ENCODE measurements at places on chromosomes 12 and 14.
A peak's percentile ranks its signal among the peaks of the same experiment; 100 is the strongest.

DNA sequence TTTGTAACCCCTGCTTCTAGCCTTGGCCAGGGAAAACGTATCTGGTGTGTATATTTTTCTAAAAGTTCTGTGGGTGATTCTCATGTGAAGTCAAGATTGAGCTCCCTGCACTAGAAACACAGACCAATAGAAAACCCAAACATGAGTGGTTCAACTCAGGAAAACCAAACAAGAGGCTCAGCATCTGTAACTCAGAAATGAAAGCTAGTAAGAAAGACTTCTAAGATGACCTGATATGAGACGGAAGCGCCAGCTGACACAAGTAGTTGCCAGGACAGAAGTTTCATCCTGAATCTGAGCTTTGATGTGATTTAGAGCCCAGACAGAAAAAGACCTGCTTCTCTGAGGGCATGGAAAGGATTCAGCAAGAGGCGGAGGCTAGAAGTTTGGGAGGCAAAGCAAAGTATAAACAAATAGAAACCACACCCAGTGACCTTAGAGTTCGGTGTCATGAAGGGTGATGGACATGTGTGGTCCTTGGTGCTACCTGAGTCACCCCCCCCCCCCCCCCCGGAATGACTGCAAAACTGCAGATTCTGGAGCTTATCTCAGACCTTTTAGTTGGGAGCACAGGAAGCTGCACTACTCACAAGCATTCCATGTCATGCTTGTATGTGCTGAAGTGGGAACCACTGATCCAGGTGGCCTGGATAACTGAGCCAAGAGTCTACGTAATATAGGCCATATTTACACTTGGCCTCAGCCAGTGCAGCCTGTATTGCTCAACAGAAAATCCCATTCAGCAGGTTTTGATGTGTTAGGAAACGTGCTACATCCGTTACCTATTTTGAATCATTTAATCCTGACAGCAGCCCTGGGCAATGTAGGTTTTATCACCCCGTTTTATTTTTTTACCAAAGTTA lies 191.3 kb downstream of the ANO6 start:
- DNase-seq: no peak

DNA sequence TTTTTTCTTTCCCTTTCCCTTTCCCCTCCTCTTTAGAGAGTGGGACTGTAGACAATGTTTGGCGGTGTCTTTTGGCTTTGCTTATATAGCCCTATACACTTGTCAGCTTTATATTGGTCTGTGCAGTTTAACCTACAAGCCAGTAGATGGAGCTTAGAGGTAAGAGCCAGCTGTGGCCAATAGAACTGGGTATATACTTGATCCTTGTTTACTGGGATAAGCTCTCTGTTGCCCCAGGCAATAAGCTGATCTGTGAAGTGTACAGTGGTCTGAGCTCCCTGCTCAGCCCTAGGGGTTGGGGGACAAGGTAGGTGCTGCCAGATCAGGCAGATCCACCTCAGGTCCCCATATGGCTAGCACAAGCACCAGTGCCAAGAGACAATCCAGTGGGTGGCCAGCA lies 434.1 kb downstream of the NOVA1 start:
- no peak for DNase-seq

DNA sequence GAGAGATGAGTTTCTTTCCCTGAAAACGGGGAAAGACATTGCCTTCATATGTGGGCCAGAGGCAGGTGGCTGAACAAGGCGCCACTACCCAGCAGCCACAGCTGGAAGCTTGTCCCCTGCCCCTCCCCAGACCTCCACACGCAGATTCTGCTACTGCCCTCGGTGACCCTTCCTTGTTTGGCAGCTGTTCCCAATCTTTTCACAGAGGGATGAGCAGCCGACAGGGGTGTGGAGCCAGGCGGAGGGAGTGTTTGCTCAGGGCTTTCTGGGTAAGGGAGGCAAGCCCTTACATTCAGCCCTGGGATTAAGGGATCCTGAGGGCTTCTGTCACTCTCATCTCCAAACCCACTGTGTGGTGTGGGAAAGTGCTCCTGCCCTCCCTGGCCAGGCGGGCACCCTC lies 4.5 kb upstream of the KRT4 start:
- no peak for DNase-seq

DNA sequence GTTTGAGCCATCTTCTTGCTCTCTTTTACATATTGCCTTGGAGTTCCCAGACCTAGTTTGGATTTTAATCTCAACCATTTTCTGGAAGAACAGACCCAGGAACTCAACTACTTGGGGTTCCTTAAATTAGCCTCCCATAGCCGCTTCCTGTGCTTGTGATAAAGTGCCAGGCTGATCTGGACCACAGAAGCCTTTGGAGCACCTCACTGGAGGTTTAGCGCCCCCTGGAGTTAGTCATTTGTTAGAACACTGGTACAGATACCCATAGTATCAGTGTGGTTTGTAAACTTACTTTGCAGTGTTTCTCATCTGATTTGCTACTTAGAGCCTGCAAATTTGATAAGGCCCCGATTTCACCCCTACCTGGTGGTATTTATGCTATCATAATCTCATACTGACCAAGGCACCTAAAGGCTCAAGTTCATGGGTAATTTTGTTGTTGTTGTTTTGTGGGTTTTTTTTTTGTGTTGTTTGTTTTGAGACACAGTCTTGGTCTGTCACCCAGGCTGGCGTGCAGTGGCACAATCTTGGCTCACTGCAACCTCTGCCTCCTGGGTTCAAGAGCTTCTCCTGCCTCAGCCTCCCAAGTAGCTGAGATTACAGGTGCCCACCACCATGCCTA lies 3.7 kb downstream of the UNC119B start:
- peak; percentile 88 for DNase-seq

DNA sequence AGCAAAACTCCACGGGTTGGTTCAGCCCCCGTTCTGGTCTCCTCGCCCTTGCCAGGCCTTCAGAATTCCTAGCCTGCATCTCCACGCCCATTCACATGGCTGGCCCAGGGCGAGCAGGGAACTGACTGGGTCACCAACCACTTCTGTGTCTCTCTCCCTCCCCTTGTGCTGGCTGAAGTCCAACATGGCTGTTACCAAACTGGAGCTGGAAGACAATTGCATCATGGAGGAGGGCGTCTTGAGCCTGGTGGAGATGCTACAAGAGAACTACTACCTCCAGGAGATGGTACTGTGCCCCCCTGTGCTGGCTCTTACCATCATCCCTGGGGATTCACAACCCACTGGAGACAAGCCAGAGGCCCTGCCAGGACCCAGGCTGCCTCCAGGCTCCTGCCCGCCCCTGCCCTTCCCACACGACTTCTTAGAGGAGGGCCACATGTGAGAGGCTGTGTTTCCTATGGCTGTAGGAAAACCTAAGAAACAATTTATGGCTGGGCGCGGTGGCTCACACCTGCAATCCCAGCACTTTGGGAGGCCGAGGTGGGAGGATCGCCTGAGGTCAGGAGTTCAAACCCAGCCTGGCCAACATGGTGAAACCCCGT lies 9.9 kb downstream of the LRRC74A start:
- no peak for DNase-seq

- no peak for DNase-seq
These were observed 23.4 kb upstream of the RAB35 start for GRCh38 chr12:120139958-120140357.

DNA sequence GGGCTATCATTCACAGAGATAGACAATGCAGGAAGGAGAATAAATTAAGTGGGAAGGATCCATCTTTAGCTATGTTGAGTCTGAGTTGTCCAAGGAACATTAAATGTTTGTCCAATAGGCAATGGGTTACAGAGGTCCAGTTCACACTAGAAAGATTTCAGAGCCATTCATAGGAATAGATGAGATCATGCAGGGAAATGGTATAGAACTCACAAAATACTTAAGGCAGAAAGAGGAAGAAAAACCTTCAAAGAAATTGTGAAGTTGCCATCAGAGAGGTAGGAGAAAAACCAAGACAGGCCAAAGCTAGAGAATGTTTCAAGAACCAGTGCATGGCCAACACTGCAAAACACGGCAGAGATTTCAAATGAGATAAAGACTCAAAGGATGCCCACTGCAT lies 94.1 kb downstream of the PHLDA1 start:
- DNase-seq: no peak

GRCh38 chr14:60720962-60721325 lies 3.2 kb downstream of the SIX4 start:
- DNase-seq: no peak

DNA sequence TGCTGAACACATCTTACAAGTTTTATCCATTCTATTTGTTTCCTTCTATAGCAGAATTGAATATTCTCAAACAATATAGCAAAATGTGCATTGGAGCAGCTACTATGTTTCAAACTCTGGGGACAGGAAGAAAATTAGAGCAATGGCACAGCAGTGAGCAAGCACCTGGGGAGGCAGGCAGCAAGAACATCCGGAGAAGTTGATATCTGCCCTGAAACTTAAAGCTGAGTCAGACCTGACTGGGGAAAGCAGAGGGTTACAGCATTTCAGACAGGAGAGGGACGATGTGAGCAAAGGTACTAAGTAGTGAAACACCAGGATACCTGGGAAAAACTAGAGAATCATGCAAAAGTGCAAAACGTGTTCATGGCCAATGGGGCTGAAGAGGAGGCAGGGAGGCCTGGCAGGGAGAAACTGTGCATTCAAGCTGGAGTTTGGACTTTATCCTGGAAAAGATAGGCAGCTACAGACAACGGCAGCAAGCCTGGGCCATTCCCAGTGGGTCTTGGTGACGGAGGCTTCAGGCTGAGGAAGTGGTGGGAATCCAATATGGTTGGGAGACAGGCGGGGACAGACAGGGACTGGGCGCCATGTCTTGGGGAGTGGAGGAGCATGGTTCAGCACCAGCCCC lies 118.0 kb upstream of the CDKN3 start:
- DNase-seq: no peak

DNA sequence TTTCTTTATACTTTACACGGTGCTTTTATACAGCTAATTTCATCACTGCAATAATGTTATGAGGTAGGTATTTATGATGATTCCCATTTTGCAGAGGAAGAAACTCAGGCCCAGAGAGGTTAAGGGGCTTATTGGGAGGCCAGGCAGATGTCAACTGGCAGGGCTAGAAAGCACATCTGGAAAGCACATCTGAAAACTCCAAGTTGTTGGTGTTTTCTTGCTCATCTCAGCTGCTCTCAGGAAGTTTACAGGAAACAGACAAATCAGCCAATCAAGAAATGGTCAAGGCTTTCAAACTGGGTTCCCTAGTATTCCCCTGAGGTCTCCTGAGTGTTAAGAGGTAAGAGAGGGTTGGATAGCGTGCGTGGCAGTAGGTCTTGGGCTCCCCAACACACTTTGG lies 124.1 kb upstream of the MED13L start:
- DNase-seq: no peak

DNA sequence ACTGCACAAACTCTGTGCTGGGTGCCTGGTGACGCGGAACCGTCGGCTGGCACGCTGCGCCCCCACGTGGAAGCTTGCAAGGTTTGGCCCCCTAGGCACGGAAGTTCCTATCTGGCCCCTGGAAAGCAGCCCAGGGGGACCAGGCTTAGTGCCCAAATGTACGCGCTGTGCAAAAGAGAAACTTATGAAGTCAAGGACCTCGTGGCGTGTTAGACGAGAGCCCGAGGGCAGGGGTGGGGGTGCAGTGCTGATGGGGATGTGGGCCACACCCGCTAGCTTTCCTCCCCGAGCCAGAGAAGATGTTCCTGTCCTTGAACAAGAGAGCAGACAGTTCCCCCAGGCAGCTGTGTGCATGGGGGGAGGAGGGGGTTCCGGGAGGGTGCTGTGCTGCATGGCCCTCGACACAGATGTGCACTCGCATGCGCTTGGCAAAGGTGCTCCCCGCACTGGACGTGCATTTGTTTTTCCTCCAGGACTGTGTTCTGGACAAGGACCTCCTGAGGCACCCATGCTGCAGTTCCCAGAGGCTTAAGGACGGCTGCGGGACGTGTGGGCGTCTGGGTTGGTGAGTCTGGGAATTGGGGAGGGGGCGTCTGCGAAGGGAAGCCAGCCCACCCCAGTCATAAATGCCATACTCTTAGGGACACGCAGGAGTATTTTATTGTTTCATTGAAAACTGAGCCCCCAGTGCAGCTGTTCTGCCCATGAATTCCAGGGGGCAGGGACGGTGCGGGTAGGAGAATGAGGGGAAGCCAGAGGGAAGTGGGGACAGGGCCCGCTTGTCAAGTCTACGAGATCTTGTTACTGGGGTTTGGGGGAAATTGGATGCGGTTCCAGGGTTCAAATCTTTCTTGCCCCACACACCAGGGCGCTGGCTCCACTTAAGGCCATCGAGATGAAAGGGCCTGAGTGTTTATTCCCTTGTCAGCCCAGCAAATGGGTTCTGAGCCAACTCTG lies 80.0 kb downstream of the NTF3 start:
- DNase-seq: peak; percentile 26

GRCh38 chr12:10247436-10248058 lies 34.9 kb downstream of the GABARAPL1 start:
- no peak for DNase-seq

DNA sequence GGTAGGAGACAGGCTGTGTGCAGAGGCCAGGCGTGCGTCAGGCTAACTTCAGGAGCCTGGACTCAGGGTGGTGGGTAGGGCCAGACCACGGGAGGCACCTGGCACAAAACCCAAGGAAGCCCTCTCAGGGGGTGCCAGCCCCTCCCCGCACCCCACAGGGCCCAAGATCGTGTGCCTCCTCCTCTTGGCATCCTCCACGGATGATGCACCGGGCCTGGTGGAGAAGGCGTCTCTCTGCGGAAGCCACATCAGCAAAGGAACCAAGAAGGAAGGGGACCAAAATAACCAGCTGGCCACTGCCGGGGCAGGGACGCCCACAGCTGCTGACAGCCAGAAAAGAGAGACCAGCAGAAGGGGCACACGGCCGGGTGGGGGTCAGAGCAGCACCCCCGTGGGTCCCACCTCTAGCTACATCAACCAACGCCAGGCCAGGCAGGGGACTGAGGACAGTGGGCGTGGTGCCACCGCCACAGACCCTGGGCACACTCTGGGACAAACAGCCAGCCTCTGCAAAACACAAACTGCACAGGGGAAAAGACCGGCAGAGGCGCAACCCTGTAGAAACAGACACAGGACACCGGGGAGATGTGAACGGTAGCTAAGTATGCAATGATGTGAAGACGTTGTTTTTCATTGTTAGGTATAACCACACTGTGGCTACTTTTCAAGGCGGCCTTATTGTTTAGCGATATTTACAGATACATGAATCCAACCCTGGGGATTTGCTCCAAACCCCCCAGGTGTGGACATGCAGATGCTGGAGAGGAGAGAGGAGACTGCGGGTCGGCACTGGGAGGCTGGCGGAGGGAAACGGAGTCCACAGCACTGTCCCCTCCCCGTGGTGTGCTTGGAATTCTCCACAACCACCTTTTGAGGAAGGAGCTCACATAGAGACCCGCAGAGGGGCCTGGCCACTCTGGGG lies 26.1 kb upstream of the C14orf180 start:
- DNase-seq: no peak

- no peak for DNase-seq
These were observed 25.9 kb downstream of the ZBTB42 start for GRCh38 chr14:104826861-104827176.

GRCh38 chr14:56501909-56502530 lies 77.6 kb upstream of the TMEM260 start:
- no peak for DNase-seq

DNA sequence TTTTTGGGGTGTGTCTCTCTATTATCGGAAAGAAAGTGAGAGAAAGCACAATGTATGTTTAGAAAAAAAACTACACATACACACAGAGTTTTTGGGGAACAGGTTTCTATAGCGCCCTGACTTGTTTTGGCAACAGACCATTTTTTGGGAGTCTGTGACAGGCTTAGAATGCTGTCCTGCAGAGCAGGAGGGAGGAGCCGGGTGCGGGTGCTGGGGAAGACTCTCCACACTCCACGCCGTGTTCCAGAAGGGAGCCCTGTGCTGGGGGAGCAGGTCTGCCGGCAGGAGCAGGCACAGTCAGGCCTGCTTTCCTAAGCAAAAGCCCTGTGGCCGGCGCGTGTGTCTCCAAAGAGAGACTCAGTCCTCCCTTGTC lies 26.5 kb downstream of the CD9 start:
- no peak for DNase-seq

Data from activated CD8-positive, alpha-beta T cell treated with anti-CD3 and anti-CD28 coated beads, Interleukin-2, amount 10 ng/mL, durations not matched to agents 7 days and 5 days (primary cell).